ENCODE measurements at places on chromosomes 3 and 15.

DNA sequence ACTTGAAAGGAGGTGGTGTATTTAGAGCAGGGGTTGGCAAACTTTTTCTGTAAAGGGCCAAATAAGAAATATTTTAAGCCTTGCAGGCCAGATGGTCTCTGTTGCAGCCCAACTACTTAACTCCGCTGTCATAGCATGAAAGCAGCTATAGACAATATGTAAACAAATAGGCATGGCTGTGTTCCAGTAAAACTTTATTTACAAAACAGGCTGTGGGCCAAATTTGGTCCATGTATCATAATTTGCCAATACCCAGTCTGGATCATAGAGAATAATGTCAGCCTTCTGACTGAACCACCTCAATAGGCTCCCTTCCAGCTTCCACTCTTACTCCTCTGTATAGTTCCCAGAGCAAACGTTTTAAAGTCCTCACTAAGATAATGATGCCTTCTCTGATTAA is 638.8 kb upstream of the CFAP20DC start:
- DNase-seq = no peak

DNA sequence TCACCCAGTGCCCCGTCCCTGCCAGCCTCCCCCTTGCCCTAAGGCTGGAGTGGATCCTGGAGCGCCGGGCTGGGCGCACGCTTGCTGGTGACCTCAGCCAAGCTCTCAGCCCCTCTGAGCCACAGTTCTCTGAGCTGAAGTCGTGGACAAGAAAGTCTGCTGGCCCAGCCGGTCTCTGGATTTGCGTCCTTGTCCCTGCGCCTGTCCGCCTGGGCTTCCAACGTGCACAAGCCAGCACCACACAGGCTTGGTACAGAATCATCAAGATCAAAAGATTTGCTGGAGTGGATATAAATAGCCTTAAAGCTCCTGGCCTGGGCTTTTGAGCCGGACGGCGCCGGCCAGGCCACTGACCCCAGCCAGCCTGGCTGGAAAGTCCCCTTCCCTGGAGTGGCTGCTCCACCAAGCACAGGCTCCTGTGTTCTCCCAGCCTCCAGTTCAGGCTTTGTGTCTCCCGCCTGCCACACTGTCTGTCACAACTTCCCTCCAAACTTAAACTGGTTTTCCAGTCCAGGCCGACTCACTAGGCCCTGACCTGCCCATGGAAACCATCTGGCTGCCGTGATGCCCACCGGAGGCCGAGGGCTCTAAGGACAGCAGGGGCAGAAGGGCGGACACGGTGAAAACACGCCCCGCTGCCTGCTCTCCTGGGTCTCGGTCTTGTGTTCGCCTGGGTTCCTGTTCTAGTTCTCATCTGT is 156.2 kb downstream of the NUP210 start:
- DNase-seq = no peak

DNA sequence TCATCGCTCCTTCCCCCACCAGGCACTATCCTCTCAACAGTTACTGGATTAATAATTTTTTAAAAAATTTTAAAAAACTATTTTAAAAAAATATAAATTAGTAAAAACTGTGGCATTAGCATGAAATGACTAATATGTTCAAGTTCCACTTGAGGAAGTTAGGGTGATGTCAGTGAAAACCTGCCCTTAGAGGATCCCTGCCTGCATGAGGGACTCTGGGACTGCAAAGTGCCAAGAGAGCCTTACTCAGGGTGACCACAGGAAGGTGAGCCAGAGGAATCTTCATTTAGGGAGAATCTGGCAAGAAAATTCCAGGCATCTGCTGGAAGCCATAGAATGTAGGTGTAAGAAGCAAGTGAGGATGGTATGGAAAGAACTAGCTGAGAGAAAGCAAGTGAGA is 157.7 kb upstream of the BCL6 start:
- peak; percentile 46 for DNase-seq

DNA sequence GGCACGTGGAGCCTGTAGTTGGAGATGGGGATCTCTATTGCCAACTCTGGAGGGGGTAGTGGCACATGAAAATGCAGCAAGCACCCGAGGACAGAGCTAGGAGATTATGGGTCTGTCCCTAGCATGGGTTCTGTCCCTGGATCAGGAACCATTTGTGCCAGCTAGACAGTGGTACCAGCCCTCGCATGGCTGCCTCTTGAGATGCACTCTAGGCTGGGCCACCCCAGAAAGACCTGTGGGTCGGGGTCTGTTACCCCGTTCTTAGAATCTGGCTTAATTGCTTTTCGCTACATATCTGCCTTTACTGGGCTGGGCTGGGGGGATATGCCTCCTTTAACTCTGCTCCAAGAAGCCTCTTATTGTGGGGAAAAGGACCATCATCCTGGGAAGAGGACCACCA is 54.5 kb downstream of the EPHB1 start:
- DNase-seq = no peak

DNA sequence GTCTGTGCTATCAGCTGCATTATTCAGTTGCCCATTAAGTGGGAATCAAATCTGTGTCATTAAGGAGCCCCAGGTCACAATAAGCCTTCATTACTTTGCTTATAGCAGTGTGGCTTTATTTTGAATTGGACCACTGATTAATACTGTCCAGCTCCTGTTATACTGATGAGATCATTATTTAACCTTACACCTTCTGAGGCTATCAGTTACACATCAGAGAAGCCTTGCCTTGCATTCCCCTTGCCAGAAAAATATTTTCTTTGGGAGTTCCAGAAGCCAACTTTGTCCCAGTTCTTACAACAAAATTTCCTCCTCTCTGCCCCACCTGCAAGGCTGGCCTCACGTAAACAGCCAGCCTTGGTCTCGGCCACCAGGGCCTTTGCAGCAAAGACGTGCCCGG is 29.7 kb upstream of the ARNT2 start:
- DNase-seq = no peak

DNA sequence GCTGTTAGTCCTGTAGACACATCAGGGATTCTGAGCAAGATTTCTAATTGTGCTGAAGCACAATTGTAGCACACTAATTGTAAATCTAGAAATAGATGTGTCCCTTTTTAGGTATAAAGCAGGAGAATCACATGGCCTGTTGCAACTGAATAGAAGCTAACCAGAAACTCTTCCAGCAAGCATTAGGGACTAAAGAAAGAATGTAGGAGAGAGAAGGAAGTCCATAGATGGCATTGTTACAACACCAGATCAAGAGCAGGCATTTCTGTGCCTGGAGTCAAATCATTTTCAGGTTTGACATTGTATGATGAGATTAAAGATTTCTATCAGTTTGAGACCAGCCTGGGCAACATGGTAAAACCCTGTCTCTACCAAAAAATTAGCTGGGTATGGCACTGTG is 27.4 kb downstream of the CALML4 start:
- DNase-seq = no peak

DNA sequence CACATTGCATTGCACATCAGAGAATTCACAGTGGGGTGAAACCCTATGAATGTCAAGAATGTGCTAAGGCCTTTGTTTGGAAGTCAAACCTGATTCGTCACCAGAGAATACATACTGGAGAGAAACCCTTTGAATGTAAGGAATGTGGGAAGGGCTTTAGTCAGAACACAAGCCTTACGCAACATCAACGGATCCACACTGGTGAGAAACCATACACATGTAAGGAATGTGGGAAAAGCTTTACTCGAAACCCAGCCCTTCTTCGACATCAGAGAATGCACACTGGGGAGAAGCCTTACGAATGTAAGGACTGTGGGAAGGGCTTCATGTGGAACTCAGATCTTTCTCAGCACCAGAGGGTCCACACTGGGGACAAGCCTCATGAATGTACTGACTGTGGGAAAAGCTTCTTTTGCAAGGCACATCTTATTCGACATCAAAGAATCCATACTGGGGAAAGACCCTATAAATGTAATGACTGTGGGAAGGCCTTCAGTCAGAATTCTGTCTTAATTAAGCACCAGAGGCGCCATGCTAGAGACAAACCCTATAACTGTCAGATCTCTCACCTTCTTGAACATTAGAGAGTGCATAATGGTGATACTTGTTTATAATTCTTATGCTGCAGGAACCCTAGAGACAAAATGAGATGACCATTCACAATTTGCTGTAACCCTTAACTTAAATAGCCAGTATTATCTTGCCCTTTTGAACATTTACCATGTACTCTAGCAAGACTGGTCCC is 9.0 kb downstream of the ZNF662 start:
- no peak for DNase-seq

DNA sequence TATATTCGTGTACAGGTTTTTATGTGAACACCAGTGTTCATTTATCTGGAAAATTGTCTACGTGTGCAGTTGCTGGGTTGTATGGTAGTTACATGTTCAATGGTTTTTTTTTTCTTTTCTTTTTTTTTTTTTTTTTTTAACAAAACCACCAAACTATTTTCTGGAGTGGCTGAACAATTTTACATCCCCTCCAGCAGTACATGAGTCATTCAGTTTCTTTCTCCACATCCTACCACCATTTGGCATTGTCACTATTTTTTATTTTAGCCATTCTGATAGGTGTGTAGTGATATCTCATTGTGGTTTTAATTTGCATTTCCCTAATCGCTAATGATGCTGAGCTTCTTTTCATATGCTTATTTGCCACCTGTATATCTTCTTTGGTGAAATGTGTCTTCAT is 256.3 kb upstream of the EOMES start:
- no peak for DNase-seq

DNA sequence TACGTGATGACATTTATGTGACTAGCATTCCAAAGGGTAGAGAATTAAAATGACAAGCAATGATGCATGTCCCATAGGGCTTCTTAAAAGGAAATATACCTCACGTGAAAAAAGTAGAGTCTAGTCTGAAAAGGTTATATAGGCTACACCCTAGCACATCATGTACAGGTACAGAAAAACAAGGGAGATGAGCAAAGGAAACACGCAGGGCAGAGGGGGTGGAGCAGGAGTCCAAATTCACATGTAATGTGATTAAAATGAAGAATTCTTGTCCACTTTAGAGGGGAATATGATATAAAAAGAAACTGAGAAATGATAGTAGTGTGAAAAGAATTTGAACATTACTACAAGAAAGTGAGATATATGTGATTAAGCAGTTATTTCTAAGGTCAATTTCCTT is 59.4 kb downstream of the HACD2 start:
- DNase-seq = no peak

DNA sequence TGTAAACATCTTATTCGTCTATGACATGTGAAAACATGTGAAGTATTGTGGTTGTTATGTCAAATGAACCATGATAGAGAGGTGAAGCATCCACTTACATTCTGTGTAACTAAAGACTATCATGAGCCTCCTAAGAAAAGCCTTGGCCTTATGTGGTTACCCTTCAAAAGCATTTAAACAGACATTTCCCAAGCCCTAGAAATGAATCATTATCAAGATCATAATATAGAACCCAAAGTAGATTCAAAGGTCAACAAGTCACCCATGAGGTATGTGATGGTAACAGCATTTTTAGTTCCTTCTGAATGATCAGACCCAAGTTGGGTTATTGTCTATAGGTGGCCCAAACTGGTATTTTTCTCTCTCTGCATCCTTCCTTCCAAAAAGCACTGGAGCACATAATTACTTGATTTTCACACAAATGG is 408.0 kb downstream of the TBL1XR1 start:
- DNase-seq = no peak

- peak; percentile 97 for DNase-seq
These were observed at the start of the genes CCDC51 and TMA7 for GRCh38 chr3:48439820-48440589. CCDC51 (minus strand) TSS chr3:48440119; CDS start chr3:48435128, 4,991 bp downstream. TMA7 (plus strand) TSS chr3:48440257; CDS start chr3:48440297, 40 bp downstream.

- no peak for DNase-seq
These were observed at the start of gene SNX22 for GRCh38 chr15:64151727-64152506. SNX22 (plus strand) TSS chr15:64151731; CDS start chr15:64151776, 45 bp downstream.

DNA sequence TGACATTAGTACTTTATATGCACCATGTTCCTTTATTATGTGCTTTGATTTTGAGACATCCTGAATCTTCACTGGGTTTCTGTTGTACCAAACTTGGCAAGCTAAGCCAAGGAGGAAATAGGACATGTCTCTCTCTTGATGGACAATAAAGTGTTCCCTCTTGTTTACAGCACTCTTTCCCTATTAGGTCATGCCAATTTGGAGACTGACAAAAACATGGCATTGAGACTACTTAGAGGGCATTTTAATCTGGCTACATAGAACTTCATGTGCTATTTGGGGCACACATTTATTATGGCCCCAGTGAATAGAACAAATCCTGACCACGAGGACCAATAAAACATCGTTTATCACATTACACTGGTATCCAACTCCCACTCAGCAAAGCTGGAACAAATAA is 85.3 kb upstream of the TNFSF10 start:
- no peak for DNase-seq

DNA sequence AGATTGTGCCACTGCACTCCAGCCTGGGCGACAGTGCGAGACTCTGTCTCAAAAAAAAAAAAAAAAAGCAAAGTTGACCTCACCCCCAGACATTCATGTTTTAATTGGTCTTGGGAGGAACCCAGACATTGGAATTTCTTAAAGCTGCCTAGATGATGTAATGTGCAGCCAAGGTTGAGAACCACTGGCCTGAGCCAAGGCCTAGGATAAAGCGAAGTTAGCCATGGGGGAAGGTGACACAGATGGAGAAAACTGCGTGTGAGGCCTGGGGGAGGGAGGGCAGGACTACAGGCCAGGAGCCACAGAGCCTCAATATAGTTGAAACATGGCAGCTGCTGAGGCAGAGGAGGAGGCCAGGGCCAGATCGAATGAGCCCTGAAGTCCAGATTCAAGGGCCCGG is 21.0 kb downstream of the GLB1 start:
- no peak for DNase-seq

- no peak for DNase-seq
These were observed 91.1 kb downstream of the RSRC1 start for GRCh38 chr3:158200955-158201354.

GRCh38 chr15:85763157-85763556 is 31.6 kb downstream of the KLHL25 start:
- DNase-seq = no peak

GRCh38 chr15:60340207-60340921 is 57.4 kb downstream of the ANXA2 start:
- DNase-seq = no peak

- DNase-seq = no peak
These were observed 7.2 kb downstream of the ACAN start for GRCh38 chr15:88810446-88810845.

DNA sequence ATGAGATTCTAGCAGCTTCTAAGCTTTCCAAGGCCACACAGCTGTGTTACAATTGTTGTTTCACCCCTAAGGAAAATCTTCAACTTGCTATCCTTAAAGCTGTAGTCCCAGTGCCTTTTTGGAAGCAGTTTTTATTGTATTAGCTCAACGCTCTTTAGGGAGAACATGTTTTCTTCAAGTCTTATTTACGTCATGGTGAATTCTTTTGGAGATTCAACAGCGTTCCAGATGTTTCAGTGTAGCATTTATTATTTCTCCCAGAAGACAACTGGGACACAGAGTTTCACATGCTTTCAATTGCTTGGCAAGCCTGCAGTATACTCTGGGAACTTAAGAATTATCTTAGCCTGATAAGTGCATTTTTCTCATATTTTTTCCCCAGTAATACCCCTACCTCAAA is 888.3 kb downstream of the PLOD2 start:
- no peak for DNase-seq

DNA sequence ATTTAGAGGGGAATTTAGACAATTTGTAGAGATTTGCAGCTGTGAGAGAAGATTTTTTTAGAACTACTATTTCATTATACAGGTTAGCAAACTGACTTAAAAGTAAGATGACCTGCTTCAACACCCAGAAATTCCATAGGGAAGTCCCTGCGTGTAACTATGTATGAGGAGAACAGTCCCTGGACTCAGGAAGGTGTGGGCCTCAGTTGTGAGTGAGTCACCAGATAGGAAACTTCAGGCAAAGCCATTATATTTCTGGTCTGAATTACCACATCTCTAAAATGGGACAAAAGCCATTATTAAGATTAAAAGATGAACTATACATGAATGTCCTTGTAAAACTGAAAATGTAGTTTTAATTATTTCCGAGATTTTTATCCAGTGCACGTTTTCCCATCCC is 488.3 kb upstream of the GOLIM4 start:
- DNase-seq = no peak
